ENCODE measurements at places on chromosomes 5 and 9.

DNA sequence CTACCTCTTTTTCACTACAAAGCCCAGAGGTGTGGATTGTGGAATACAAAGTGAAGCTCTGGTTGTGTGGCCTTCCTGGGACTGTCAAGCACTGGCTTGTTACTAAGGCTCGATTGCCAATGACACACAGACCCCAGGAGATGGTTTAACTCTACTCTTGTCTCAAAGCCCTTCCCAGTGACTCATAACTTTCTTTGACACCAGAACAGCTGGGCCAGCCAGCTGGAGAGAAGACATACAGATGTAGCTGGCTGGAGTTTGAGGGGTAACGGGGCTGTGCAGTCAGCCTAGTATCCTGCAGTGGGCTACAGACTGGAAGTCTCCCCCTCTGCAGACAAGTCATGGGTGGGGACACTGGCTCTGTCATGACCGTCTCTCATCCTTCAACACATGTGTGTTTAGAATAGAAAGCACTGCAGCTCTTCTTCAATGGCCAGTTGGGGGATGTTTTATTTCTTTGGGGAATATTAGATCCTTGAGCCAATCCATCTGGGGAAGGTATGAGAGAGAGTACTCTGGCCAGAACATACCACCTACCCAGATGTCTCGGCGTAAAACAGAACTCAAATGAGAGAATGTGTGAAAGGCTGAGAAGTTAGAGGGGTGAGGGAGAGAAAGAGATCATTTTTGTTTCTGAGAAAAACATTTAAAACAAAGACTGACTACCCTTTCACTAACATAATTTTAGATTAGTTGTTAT, 53.3 kb downstream of the SEMA6A start:
- no peak for DNase-seq

GRCh38 chr5:127793879-127794278, 90.7 kb downstream of the CCDC192 start:
- DNase-seq = no peak

DNA sequence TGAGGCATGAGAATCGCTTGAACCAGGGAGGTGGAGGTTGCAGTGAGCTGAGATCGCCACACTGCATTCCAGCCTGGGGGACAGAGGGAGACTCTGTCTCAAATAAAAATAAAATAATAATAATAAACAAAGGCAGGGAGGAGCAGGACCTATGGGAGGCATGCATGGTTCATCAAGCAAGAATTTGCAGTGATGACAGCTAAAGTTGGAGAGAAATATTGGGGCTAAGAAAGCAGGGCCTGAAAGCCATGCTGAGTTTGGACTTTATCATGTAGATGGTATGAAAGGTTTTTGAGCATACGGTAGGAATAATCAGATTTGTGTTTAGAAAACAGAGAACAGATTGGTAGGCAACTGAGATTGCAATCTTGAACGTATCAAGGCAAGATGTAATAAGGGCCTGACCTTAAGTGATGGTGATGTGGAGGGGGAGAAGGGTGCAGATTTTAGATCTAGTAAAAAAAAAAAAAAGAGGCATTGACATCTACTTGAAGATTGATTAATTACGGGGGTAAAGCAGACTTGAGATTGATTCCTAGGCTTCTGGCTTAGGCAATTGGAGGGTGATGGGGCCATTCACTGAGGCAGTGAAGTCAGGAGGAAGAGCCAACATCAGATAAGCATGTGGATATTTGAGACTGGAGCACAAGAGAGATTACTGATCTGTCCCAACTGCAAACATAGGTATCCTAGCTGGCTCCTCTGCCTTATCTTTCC, 50.7 kb downstream of the CFAP95 start:
- DNase-seq = no peak

GRCh38 chr5:143771189-143771588, 40.8 kb upstream of the HMHB1 start:
- no peak for DNase-seq

DNA sequence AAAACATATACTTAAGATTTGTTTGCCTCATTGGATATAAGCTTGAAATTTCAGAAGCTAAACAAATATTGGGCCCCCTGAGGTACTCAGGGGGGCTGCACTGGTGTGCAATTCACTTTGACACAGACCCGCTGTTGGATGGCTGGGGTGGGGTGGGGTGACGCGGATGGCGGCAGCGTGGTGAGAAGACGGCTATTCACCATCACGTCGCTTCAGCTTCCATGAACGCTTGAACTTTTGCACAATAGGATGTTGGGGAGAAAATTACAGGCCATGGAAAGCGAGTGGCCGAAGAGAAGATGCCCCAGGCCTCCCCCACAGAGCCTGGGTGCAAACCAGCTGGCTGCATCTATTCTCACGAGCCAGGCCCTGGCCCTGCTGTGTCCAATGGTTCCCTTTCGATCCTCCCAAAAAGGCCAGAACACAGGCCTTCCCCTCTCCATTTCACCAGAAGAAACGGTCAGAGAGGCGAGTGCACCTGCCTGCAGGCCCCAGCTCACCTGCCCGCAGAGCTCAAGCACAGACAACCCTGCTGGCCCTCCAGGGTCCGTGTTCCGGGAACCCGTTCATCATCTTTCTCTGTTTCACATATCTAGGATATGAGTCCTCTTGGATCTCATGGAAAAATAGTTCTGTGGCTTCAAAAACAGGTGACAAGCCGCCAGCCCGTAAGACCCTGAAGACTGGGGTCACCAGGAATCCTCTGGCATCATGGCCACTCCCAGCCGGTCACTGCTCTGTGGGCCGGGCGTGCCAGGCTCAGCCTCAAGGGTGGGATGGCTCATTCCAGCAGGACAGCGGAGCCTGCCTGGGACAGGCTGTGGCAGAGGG, 46.8 kb upstream of the SARDH start:
- no peak for DNase-seq

- no peak for DNase-seq
These were observed 29.5 kb upstream of the ALDH1B1 start for GRCh38 chr9:38362852-38363588.

- DNase-seq = no peak
These were observed 53.9 kb upstream of the PTCH1 start for GRCh38 chr9:95570646-95571045.

- no peak for DNase-seq
These were observed 4.6 kb downstream of the DCANP1 start for GRCh38 chr5:135442431-135443160.

- DNase-seq = no peak
These were observed 1.9 kb downstream of the LRRC19 start for GRCh38 chr9:27003426-27004077.

- DNase-seq = no peak
These were observed 7.0 kb downstream of the PDCL start for GRCh38 chr9:122821278-122821943.

GRCh38 chr5:58462623-58463230, 2.8 kb upstream of the PLK2 start:
- peak; percentile 50 for DNase-seq

DNA sequence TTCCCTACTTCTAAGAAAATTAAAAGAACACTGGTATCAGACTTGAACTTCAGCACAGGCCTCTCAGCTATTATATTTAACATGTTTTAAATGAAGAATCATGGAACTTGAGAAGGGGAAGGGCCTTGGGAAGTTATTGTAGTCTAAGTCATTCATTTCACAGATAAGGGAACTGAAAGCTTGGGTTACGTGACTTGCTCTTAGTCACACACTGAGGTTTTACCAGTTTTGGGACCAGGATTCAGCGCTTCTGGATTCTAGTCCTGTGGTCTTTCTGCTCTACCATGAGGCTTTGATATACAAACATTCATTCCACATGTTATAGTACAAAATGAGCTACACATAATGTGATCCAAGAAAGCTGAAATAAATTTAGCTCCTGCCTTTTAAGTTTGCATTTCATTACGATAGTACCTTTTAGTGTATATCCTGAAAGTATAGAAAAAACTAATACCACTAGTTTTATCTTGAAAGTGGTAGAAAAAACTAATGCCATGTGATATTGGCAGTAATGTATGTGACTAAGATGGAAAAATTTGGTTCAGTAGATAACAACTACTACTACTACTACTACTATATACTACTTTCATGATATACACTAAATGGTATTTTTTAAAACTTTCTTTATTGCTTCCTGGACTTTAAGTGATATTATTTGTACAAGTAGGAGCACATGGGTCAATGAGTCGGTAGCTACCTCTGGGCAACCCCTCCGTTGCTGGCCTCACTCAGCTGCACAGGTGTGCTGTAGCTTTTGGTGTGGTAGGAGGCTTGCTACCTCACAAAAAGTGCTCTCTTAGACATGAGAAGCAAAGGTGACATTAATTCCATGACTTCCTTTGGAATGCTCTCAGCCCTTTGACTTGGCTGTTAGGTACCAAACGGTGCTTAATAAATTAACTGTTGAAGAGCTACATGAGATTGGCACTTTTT, 40.7 kb downstream of the F2RL2 start:
- DNase-seq = no peak

DNA sequence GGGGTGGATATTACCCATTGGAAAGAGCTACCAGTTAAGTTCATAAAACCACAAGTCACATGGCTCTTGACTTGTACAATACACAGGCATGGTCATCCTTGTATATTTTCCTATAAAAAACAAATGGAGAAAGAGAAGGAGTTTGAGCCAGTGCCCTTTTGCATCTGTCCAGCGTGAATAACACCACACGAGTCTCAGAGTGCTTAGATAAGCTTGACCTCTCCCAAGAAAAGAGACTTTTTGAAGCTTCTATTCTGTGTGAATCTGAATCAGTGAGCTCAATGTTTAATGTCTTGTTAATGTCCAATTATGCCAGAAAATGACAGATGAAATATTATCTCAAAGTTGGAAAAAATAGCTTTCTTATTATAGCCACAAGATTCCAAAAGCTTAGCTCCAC, 30.9 kb upstream of the LPAR1 start:
- DNase-seq = no peak

GRCh38 chr9:91117474-91117891, 244.2 kb downstream of the AUH start:
- DNase-seq = no peak

DNA sequence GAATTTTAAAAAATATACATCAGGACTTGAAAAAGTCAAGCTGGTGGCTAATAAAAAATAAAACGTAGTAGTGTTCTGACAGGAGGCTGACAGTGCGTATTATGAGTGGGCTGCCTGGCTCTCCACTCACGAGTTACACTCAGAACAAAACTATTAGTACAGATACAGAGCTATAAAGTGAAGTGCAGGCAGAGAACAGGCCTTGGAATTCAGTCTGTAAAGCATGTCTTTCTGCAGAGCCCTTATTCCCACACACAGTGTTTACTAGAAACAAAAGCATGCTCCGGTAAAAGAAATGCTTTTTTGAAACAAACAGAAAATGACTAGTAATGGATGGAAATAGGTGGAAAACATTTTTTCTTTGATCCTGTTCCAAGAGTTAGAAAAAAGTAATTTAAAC, 334.7 kb downstream of the DIRAS2 start:
- DNase-seq = no peak

- DNase-seq = no peak
These were observed 18.8 kb upstream of the GNAQ start for GRCh38 chr9:78050421-78050820.
